Activated CD4-positive, alpha-beta T cell treated with anti-CD3 and anti-CD28 coated beads, Interleukin-2, amount 50 U/mL, for 16 hours (primary cell): ENCODE measurements at places on chromosomes 5 and 9.

DNA sequence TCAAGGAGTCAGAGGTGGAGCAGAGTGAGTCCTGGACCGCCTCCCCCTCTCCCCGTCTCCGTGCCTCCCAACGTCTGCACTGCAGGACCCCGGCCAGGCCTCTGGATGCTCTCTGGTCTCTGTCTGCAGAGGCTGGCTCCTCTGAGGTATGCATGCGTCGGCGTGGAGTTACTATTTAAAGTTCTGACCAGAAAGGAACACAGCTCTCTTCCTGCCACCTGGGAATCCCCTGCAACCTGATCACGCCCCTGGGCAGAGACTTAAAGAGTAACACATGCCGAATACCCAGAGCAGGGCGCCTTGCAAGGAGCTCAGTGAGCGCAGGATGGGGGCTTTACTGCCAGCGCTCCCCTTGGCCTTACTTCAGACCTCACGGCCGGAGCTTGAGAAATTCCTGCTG, 16.0 kb downstream of the ANXA6 start:
- DNase-seq: peak; percentile 78

- DNase-seq: no peak
Observed at GRCh38 chr5:15956622-15957021, 223.0 kb downstream of the MARCHF11 start.

- DNase-seq: no peak
Observed at GRCh38 chr5:175698401-175699115, 40.7 kb downstream of the HRH2 start.

DNA sequence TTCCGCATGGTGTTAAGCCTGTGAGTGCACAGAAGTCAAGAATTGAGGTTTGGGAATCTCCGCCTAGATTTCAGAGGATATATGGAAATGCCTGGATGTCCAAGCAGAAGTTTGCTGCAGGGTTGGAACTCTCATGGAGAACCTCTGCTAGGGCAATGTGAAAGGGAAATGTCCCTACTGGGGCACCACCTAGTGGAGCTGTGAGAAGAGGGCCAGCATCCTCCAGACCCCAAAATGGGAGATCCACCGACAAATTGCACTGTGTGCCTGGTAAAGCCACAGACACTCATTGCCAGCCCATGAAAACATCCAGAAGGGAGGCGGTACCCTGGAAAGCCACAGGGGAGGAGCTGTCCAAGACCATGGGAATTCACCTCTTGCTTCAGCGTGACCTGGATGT, 3.6 kb upstream of the SAXO1 start:
- no peak for DNase-seq

- no peak for DNase-seq
Observed at GRCh38 chr9:136619742-136620440, 42.8 kb upstream of the EGFL7 start.

- DNase-seq: no peak
Observed at GRCh38 chr9:134895097-134895496, 14.5 kb downstream of the FCN2 start.

- no peak for DNase-seq
Observed at GRCh38 chr5:172807766-172808311, 26.2 kb upstream of the ERGIC1 start.

DNA sequence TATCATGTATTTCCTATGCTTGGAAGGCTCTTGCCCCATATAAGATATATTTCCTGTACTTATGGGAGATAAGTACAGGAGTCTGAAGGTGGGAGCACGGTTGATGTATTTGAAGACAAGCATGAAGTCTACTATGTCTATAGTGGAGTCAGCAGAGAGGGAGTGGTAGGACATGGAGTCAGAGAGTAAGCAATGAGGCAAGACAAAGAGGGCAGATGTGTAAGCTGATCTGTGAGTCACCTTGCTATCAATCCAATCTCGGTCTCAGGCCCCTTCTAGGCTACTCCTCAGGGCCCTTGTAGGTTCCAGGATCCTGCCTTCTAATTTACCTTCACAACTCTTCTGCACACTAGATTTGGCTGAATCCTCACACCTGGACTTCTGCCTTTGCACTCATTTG, 105.5 kb downstream of the MACIR start:
- no peak for DNase-seq

- no peak for DNase-seq
Observed at GRCh38 chr9:32426278-32426939, 42.0 kb downstream of the ACO1 start.

DNA sequence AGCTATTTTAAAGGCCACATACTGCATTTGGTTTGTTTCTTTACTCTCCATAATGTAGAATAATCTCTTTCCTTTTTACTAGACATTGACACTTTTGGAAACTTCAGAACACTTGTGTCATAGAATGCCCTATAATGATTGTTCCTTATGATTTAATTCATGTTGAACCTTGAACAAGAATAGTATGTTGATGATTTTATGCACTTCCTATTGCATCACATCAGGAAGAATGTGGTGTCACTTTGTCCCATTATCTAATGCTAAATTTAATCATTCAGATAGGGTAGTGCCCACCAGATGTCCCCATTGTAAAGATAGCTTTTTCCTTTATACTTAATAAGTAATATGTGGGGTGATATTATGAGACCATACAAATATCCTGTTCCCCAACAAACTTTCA, 19.4 kb upstream of the DEPDC1B start:
- no peak for DNase-seq

DNA sequence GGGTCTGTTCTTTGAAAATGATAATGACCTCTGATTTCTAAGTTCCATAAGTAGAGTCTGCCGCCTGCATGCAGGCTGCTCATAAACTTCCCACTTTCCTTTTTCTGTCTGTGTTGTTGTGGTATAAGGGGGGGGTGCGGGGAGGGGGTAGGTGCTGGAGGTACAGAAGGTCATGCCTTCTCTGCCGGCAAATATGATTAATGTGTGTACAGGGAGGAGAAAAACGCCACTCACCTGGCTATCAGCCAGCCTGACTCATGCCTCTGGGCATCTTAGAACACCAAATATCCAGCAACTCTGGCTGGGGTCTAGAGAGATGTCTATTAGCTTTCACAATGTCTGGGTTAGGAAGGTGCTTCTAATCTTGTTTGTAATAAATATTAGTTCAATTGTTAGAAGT, 128.3 kb downstream of the EFNA5 start:
- DNase-seq: no peak
